ENCODE measurements at places on chromosomes 5 and 9.

DNA sequence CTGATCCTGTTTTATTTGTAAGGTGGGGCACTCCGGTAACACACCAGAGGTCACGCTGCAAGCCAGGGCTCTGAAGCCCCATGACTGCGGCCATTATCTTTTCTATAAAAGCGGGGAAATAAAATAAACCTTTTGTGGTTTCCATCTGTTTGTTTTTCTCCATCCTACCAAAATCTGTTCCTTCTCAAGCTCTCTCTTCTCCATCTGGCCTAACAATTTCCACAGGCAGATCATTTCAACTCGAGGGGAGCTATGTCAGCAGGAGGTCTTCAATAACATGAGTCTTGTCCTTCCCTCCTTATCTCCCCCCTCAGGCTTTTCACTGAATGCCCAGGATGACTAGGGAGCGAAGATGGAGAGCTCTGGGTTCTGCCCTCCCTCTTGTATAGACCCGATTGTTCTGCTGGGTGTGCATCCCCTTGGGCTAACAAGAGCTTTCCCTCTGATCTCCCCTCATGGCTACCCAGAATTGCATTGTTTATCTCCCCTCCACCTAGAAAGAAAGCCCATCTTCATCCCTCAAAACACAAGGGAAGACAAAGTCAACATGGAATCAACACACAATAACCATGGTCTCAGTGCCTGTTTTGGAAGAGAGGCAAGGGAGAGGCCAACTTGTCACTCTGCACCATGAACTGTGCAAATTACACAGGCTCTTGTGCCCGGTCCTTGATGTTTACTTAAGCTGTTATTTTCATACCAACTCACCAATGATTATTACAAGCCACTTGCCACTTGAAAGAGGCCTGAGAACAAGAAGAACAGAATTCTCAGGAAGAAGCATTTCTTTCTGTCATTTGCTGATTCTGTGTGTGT, 187.8 kb downstream of the FANCC start:
- DNase-seq, result no peak

- no peak for DNase-seq
Measured at GRCh38 chr9:123237220-123237619, 31.2 kb downstream of the STRBP start.

DNA sequence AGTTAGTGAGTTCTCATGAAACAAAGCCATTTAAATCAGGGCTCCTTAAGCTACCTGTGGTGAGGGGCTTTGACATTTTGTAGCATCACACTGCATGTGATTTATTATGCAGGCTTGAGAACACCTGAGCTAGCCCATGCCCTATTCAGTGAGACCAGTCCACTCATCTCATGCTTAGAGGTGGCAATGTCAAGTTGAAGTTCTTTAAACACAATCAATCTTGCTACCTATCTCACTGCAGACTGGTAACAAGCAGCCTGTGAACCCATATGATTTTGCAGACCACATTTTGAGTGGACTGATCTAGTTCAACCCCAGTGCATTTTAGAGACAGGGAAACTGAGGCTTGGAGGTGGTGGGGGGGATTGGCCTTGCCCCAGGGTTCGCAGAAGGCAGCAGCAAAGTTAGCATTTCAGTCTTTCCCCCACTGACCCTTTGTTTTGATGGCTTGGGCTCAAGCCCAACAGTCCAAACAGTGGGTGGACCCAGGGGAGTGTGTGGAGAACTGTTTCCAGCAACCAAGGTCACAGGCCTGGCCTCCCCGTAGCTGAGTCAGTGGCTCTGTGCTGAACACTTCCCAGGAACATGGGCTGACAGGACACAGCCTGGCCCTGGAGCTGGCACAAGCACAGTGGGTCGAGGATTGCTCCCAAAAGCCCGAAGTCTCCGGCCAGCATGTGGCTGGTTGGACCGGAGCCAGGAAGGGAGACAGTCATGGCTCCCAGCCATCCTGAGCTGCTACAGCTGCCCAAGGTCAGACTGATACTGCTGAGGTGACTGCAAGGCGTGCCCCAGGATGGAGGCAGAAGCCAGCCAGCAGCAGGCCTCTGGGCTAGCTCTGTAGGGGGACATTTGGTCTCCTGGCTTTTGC, 95.3 kb downstream of the RGS3 start:
- peak; percentile 91 for DNase-seq

- no peak for DNase-seq
Measured at GRCh38 chr5:72599065-72599433, 91.8 kb upstream of the ZNF366 start.

- no peak for DNase-seq
Measured at GRCh38 chr5:160047423-160047822, 38.5 kb downstream of the TTC1 start.

- no peak for DNase-seq
Measured at GRCh38 chr5:153276151-153276550, 214.3 kb upstream of the GRIA1 start.

DNA sequence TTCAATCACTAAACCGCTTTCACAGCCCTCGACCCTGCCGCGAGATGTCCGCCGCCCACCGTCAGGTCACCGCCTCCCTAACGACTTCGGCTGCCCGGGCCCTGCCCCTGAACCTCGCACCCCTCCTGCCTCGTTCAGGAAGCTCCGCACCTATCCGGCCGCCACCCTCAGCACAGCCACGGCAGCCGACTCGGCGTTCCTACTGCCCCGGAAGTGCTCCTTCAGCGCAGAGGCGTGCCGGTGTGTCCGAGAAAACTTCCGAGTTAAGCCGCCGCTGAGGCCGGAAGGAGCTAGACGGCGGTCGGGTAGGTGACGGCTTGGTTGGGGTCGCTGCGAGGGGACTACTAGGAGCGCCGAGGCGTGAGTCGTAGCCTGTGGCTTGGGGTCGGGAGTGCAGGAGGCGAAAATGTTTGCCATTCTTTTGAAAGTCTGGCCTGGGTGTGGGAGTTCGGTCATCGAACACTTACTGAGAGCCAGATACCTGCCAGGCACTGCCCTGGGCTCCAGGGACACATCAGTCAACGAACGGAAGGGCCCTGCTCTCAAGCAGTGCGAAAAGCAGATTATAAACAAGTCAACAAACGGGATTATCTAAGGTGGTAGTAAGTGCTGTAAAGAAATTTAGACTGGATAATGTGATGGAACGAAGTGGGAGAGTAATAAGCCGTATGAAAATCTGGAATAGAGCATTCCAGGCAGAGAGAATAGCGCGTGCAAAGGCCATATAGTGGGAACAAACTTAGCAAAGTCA, at the start of the genes FAM114A2 and MFAP3:
TSS of gene FAM114A2 (minus strand) at position 204 of the 751 bp plus-strand sequence. CDS start 3,957 bp downstream, outside the sequence.
TSS of gene MFAP3 (plus strand) at position 261 of the 751 bp plus-strand sequence. CDS start 10,756 bp downstream, outside the sequence.
- peak; percentile 91 for DNase-seq

DNA sequence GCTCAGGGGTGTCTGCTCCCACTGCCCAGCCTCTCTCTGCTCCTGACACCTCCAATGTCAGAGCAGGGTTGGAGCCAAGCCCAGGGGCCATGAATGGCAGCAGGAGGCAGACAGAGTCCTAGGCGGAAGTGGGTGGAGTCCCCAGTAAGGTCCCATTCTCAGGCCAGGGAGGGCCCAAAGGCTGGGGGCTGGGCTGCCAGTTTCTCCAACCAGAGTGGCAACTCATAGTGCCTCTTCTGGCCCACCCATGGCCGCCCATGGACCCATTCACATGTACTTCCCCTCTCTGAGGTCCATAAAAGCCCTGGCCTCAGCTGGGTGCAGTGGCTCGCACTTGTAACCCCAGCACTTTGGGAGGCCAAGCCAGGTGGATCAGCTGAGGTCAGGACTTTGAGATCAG, 261.8 kb upstream of the TNC start:
- no peak for DNase-seq

GRCh38 chr5:119374901-119375300, 19.1 kb downstream of the TNFAIP8 start:
- DNase-seq, result no peak

- DNase-seq, result no peak
Measured at GRCh38 chr9:130701059-130702022, 7.8 kb downstream of the EXOSC2 start.

DNA sequence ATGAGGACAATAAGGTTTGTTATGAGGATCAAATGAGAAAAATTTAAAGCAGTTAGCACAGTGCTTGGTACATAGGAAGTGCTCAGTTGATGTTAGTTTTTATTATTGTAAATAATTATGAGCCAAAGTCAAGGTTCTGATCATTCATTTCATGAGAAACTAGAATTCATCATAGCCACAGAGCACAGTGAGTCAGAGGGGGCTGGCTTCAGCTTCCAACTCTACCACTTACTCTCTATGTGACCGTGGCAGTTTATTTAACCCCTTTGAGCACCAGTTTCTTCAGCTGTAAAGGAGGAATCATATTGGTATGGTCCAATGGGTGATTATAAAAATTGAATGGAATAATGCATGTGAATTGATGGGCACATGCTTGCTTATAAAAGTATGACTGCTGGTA, 39.4 kb downstream of the KLHL3 start:
- no peak for DNase-seq

DNA sequence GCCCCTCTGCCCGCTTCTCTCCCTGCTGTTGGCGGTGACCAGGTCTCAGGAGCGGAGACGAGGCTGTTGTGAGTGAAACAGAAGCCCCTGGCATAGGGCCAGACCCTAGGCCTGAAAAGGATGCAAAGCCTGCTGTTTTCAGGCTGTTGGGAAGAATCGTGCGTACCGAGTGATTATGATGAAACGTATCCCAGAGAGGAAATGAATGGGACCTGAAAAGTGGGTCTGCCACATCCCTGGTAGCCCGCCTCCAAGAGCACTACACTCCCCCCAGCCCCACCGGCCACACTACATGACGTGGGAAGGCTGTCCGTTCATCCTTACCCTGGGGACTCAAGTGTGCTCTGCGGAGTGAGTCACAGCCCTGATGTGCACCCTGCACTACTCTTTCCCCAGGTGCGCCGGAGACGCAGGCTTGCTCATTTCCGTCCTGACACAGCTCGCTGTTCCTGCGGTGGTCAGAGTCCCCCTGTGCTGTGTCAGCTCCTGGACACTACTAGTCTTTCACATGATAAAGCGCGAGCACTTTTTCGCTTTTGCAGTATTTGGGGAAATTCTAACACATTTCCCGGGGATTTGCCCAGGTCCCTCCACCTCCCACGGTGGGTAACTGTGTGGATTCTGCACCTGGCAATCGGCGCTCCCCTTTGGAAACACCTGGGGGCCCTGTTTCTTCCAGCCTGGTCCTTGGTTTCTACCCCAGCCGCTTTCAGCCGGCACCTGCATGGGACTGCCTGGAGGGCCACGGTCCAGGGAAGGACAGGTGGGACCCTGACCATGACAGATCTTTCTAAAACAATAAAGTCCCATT, 91.5 kb downstream of the ANKRD33B start:
- DNase-seq, result no peak
